Stimulated activated CD4-positive, alpha-beta T cell treated with anti-CD3 and anti-CD28 coated beads, Interleukin-4, amount 100 ng/mL, for 24 hours (primary cell): ENCODE measurements at places on chromosomes 6 and 20.

DNA sequence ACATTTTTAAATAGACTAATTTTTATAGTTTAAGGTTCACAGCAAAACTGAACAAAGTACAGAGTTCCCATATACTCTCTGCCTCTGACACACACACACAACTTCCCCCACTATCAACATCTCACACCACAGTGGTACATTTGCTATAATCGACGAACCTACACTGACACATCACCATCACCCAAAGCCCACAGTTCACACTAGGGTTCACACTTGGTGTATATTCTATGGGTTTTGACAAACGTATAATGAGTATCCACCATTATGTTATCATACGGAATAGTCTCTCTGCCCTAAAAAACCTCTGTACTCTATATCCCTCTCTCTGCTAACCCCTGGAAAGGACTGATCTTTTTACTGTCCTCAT lies 15.6 kb downstream of the TMEM30A start:
- no peak for DNase-seq

GRCh38 chr6:134173936-134174671 lies 121.7 kb upstream of the SLC2A12 start:
- DNase-seq: peak; percentile 91

DNA sequence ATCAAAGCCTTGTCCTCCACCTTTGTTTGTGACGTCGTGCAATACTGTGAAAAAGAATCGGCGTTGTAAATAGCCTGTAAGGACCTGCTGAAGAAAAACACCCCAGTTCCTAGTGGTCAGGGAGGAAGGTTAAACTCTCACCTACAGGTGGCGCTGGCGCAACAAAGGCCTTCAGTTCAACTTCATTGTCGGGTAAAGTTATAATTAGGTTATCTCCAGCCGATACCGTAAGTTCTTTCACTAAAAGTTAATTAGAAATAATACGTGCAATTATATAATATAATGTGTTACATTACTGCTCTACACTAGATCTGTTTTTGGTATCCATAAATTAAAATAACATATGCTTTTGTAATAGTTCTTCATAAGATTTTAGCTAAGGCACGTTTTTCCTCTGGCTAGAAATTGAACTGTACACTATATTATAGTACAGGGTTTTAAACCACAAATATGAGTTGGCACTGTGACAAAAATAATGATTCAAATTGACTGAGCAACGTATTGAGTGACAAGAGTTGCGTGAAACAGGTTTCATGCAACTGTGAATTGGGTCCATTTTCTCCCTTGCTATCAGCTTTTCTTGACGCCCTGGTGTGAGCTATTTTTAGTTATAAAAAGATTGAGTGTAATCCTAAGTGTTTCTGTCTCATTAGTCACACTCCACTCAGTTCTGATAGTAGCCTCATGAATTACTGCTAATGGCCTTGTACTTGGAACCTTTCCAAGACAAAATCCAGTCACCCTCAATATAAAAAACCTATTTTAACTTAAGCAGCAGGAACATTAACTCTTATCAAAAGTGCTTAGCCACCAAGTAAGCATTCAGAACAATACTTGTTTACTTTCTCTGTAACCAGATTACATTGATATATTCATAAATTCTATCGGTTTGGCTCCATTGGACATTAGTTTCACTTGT lies 62.3 kb downstream of the KIAA0319 start:
- peak; percentile 79 for DNase-seq

DNA sequence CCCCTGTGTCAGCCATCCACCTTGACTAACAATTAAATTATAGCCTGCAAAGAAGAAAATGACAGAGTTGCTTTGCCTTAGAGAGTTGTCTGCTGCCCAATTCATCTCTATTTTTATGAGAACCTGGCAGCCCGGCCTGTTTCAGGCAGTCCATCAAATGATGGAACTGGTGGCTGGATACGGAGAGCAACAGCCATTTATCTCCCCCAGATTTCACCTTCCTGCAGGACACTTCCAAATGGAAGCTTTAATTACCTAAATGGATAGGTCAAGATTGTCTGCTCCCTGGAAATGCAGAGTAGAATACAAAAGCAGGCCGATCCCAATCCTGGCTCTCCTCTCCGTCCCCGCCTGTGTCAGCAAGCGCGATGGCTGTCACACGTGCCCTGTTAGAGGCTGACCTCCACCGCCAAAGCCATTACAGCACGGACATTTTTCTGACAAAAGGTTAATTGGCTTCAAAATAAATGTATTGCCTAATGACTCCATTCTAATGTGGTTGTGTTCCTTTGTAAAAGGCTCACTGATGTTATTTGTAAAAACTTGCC lies 86.7 kb downstream of the PACRG start:
- no peak for DNase-seq

DNA sequence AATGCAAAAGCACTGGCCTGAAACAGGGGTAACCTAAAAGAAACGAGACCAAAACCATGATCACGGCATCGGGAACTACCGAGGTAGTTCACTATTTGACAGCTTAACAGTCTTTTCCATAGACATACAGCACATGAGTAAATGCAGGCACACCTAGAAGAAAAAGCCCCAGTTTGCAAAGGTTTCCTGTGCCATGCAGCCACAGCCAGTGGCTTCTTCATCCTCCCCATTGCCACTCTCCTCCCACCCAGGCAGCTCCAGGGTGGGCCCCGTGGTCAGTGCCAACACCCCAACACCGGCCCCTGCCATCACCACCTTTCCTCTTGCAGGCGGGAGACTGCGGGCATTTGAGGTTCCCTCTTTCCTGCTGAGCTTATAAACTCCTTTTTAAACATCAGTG lies 115.4 kb downstream of the SLC23A2 start:
- no peak for DNase-seq

DNA sequence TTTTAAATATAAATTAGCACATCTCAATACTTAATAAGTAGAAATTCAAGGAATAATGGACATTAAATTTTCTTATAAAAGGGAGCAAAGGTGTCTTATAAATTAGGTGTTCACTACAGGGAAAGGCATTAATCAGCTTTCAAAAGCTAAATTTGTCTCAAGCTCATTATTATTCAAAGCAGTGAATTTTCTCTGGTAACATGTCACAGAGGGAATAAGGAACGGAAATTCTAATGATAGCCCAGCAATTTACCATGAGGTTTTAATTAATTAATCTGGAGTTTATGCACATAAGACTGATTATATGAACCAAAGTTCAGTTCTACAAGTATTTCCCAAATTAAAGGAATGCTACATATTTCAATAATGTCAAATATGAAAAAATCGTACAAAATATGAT lies 15.4 kb upstream of the GJE1 start:
- no peak for DNase-seq

DNA sequence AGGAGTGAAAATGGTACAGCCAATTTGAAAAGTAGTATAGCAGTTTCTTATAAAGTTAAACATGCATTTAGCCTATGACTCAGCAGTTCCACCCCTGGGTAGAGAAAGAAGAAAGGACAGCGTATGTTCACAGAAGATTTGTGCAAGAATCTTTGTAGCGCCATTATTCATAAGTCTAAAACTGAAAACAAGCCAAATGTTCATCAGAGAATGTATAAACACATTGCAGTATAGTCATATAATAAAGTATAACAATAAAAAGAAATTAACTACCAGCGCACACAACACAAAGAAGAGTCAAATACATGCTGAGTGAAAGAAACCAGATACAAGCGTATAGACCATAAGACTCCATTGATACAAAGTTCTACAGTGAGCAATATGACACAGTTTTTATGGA lies 294.0 kb downstream of the SAMD5 start:
- no peak for DNase-seq

DNA sequence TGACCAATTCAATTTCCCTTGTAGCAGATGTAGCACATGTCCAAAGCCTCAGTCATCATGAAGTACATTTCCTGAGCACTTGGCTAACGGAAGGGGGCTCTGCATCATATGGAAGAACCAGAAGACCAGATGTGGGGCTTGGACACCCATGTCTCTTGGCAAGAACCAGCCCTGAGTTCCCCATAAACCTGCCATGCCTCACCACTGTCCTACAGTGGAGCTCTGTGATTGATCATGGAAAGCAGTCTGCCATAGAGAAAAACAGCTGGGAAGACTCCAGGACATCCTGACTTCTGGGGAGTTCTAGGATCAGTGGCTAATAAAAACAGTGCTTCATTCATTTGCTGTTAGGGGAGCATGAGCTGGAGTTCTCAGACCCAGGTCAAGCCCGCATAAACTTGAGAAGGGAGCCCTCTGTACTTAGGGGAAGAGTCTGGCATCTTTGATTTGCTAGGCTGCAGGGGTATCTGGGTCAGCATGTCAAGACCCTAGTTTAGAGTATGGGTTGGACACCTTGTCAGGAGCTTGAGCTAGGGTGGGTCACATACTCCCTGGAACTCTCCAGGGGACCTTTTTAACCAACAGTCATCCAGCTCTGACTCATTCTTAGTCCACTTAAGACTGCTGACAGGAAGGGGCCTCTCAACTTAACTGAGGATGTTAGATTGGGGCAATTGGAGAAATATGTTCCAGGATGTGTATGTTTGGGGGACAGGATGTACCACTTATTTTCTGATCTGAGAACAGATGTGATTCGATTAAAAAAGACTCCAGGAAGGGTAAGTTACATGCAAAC lies 26.3 kb upstream of the TRAM2 start:
- no peak for DNase-seq

- DNase-seq: no peak
These were observed 54.5 kb upstream of the MRPS10 start for GRCh38 chr6:42271834-42272805.

DNA sequence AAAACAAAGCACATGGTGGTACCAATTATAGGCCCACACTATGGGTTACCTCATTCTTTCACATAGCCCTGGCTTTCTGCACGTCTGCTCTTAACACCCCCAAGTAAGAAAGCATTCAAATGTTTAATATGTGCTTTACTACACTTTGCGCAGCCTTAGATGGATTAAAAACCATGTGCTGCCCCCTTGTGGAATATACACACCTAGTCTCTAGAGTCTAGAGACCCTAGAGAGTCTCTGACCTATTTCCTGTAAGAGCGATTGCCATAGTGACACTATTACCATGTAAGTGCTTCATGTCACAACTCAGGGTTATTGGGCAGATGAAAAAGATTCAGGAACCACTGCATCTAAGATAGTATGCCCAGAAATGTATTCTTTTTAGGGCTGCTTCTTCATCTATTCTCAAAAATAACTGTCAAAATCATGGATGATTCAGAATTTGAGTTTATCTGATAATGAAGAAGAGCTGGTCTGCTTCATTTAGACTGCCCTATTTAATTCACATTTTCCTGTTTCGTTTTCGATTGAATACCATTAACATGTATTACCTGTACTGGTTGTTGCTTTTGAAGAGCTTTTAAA lies 186.3 kb downstream of the ADGB start:
- peak; percentile 30 for DNase-seq

DNA sequence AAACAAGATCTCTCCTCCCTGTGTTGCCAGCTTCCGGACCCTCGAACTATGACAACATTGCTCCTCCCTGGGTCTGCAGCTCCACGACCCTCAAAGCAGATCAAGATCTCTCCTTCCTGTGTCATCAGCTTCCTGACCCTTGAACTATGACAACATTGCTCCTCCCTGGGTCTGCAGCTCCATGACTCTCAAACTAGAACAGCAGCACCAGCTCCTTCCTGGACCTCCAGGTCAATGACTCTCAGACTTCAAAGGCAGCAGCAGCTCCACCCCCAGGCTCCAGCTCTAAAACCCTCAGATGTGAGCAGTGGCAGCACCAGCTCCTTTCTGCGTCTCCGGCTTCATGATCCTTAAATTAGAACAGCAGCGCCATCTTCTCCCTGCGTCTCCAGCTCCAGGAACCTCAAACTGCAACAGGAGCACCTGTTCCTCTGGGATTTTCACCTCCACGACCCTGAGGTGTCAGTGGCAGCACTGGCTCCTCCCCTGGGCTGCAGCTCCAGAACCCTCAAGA lies 341.0 kb upstream of the SULF2 start:
- DNase-seq: no peak

DNA sequence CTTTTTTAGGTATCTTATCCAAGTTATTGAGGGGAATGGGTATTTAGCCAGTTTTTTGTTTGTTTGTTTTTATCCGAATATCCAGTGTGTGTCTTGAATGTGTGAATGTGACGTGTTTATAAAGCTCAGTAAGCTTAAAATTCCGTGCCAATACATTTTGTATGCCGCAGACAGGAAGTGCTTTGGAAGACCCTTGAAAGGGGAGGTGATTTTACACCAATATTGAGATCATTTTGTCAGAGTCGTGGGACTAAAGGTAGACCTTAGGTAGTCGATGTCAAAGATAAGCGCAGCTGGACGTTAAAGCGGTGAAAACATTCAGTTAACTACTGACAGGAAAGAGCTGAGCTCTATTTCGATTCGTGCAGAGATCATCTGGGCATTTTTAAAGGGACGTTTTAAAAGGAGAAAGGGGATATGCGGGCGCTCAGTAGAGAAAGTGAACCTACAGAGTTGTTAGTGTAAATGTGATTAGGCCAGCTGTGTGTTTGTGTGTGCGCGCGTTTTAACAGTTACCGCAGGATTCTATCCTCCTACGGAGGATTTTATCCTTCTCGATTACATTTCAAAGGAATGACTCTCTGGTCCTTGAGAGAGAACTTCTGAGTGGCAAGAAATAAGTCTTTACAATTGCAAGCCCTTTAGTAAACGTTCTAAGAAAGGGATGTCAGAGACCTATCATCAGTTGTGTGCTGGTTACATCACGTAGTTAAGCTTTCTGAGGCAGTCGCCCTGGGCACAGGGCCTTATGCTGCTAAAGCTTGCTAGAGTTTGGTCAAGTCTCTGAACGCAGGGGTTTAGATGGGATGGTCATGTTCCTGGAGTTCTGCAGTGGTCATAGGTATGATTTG lies 625 bp upstream of the ECHDC1 start:
- peak; percentile 4 for DNase-seq

DNA sequence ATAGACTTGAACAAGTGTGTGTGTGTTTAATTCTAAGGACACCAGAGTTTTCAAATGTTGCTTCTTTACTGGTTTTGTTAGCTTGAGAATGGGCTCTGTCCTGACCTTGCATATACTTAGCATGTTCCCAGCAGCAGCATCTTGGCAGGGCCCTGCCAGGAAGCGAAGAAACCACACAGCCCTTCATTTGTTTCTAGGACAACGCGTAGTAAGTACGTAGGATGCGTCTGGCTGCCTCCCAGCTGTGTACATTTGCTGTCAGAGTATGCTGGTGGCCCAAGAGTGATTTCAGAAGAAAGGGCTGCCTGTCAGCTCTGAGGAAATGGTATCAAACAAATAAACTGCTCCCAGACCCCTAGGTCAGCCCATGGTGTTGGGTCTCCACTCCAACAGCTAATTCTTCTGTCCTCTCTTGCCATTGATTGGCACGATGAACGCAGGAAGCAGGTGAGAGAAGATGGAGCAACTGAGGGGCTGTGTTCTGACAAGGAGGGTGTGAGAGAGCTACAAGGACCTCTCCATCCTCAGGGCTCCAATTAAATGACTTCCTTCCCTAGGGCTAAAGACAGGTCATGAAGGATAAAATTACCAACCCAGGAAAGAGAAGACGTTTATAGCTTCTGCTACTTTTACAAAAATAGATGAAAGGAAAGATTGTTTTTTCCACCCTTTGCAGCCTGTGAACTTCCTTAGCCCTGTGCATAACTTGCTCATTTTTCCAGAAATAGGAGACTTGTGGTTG lies 55.9 kb upstream of the HDDC2 start:
- no peak for DNase-seq
